ENCODE measurements at places on chromosomes 1 and 21. TPM values are rescaled to one million over a fixed set of nuclear protein-coding genes. Genes with fewer than 3 reads are reported as not detected.

Gene NID1
- polyA plus RNA-seq: 116 TPM

Gene GNG4
- 0.09 TPM for polyA plus RNA-seq

Gene TNFAIP8L2
- not detected for polyA plus RNA-seq

DNA sequence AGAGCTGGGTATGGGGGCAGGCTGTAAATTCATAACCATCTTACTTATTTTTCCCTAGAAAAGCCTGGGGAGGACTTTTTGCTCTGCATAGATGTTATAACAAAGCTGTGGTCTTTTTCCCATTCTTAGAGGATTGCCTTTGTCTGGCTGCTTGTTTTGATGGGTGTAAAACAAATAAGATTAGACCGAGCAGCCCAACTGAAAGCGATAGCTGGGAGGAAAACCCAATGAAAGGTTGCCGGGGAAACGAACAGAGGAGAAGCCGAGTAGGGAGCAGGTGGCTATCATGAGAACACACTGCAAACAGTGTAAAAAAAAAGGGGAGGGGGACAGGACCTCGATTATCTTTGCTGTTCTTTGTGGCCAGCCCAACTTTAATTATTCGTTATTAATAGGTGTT, 1.9 kb downstream of the ELAVL4 start:
- no peak for DNase-seq

- DNase-seq: no peak
Measured at GRCh38 chr1:110726755-110727154, 52.0 kb upstream of the KCNA3 start.

GRCh38 chr1:75696000-75696399, 28.5 kb upstream of the ACADM start:
- no peak for DNase-seq
